Stimulated activated CD8-positive, alpha-beta memory T cell treated with anti-CD3 and anti-CD28 coated beads, Interleukin-7, amount 100 ng/mL, for 1 hour (primary cell): ENCODE measurements at places on chromosomes 3 and 15.

GRCh38 chr3:169522595-169523529 is 140.7 kb downstream of the MECOM start:
- DNase-seq = no peak

DNA sequence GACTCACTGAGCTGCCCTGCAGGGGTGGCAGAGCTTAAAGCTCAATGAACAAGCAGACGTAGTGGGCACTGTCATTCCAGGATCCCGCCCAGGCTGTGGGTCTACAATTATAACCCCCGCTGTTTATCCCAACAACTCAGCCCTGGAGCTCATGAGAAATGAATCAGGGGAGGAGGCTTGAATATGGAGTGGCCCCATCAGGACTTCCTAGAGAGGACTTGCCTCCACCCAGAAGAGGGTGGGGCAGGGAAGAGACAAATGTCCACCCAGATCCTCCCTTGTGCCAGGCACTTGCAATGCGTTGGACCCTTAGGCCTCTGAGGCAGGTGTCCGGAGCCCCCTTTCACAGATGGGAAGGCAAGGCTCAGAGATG is 33.0 kb downstream of the SLC6A20 start:
- DNase-seq = no peak

DNA sequence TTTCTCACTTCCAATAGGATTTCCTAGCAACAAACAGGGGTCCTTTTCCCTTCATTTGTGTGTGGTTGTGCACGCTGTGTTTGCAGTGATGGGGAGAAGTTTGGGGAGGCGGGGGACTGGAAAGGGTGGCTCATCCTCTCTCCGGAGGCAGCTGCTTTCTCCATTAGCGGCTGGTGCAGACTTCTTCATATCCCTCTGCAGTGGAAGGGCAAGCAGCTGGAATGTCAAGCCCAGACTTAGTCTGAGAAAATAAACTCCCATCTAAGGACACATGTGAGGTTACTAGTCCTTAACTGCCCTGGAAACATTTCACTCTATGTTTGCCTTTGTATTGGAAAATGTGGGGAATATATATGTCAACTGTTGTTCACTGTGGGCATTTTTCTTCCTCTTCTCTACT is 467.0 kb upstream of the RASGRP1 start:
- DNase-seq = no peak

GRCh38 chr3:132290833-132291232 is 26.4 kb upstream of the ACP3 start:
- DNase-seq = no peak

DNA sequence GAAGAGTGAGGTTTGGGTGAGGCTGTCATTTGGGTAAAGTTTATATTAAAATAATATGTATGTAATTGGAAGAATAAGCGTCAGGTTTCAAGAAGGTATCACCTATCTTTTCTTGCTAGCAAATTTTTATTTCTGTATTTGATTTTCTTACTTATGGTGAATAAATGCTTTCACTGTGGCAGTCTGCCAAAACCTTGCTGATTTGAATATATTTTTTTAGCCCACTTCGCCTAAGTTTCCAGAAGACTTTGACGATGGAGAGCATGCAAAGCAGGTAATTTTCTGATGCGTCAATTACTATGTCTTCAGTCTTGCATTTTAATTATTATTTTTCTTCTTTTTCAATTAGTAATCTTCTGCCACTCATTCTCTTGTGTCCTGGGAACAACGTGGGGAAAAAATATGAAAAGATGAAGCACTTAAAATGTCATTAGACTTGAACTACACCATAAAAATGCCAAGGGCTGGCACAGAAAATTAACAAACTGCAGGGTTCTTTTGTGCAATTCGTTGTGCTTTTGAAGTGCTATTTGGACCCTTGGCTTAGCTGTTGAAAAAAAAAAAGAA is 40.4 kb downstream of the SRP14 start:
- DNase-seq = no peak

GRCh38 chr15:65336493-65337435 is 32.3 kb downstream of the RNU5B-1 start:
- no peak for DNase-seq

DNA sequence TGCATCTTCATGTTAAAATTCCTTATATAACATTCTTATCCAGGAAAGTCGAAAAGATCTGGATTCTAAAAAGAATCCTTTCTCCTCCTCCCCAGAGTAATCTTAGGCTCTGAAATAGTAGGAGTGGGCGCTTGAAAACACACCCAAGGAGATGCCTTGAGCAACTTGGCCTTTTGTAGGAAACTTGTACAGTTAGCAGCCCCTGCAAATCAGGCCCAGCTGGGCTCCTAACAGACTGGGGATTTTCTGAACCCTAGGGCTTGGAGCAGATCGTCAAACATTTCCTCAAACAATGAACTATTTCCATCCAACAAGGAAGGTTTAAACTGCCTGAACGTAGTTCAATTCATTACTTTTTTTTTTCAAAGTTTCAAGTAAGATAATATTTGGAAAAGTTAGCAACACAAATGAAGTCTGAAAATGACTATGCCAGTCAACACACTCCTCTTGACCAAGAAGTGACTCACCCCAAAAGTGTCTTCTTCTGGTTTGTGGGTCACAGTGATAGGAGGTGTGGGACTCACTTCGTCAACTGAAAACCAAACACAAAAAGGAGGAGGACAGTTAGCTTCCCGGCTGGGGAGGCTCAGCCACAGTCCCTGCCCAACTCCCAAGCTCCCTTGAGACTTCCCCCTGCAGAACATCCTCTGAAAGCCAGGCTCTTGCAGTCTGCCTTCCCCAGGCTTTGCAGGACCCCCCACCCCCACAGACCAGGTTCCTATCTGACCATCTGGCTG is 129.7 kb downstream of the NTRK3 start:
- DNase-seq = no peak

DNA sequence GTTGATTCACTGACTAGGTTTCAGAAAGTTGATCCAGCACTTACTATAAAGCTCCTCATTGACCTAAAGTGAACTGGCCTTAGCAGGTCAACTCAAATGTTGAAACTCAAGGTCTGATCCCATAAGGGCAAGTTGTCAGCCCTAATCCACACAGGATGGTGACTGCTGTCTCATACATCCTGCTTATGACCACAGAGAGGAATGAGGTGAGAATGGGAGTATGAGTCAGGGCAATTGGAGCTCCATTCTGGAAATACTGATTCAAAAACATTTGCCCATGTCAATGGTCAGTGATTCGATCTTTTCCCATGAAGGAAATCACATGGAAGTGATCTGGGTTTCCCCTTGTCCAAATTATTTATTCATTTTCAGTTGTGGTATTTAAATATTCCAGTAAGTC is 78.7 kb downstream of the ZNF385D start:
- DNase-seq = no peak

DNA sequence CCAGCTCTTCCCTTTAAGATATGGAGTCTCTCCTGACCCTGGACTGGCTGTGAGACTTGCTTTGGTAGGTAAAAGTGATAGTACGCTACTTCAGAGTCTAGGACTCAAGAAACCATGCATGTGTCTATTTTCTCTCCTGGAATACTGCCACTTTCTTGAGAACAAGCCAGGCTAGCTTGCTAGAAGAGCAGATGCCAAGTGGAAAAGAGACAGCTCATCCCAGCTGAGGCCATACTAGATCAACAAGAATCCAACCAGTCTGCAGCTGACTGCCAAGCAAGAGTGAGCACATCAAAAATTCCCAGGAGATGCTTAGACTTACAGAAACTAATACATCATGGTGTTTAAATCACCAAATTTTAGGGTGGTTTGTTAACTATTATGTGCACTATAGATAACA is 208.3 kb upstream of the RBMS3 start:
- no peak for DNase-seq

- DNase-seq = peak; percentile 63
Measured at GRCh38 chr3:187741403-187742350, 3.6 kb downstream of the BCL6 start.

- DNase-seq = no peak
Measured at GRCh38 chr3:107689355-107689754, 166.6 kb downstream of the BBX start.

GRCh38 chr3:39933986-39934693 is 124.7 kb downstream of the MYRIP start:
- DNase-seq = no peak

DNA sequence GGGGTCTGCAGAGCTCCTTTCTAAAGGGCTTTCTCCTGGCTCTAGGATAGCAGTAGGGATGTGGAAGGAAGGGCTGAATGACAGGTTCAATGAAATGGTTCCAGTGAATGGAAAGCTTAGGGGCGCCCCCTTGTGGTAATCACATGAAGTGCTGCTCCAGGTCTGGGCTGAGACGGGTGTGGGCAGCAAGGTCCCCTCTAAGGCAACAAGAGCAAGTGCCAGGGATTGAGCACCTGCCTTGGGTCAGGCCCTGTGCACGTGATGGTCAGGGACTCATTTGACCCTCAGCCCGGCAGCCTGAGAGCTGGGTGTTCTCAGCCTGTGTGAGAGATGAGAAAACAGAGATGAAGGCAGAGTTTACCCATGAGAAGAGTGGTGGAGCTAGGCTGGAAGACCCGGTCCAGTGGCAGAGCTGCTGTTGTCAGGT is 12.1 kb upstream of the CX3CR1 start:
- peak; percentile 59 for DNase-seq

GRCh38 chr3:113304102-113304501 is 92.7 kb downstream of the BOC start:
- no peak for DNase-seq

DNA sequence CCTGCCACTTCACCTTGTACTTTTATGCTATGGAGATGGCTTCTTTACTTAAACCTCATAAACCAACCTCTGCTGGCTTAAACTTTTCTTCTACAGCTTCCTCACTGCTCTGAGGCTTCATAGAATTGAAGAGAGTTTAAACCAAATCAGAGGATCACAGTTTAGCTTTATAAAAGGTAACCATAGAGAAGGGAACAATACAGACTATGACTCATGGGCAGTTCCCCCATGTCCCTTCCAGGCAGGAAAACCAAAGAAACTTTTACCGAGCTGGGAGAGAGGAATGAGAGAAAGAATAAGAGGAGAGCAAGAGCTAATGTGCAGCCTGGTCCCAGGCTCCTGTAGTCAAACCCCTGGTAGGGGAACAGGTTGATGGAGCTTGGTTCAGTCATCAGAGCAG is 53.9 kb upstream of the NEDD4 start:
- no peak for DNase-seq

DNA sequence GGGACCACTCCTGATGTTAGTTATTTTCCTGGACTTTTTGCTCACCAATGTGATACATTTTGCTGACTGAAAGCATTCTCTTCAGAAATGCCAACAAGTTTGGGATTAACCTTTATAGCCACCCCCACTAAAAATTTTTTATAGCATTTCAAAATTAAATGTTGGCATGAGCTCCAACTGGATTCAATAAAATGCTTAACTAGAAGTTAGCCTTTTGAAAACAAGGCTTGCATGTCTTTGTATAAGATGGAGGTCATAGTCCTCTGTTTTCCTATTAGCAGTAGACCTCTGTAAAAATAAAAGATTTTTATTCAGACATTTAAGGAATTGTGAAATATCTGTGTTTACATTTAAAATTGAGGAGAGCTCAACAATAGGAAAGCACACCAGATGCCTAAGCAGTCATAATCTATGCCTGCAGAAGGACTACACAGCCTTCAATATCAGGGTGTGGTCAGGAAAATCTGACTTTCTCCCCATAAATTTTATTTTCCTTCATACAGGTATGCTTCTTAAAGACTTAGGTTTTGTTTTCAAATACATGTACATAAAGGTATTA is 87.2 kb downstream of the DNAJC13 start:
- no peak for DNase-seq

DNA sequence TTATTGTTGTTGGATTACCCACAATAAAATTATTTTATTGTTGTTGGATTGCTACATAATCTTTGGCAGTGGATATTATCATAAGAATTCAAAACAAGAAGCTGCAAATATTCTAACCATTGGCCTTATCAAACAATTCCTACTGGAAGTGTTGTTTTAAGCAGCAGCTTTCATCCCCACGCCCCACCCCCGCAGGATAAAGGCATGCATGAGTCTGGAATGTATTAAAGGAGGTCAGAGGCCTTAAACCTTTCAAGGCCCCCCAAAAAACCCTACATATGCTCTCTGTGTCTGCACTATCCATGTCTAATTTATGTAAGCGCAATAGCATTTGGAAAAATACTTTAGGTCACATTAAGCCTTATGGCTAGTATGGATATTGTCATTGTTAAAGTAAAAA is 23.1 kb downstream of the P3H2 start:
- DNase-seq = no peak
